Stimulated activated effector memory CD8-positive, alpha-beta T cell treated with anti-CD3 and anti-CD28 coated beads, Interleukin-12 subunit alpha, Interleukin-12 subunit beta, amount 100 ng/mL, for 72 hours (primary cell): ENCODE measurements at places on chromosomes 7 and 10.

- DNase-seq = no peak
These were observed 36.7 kb downstream of the SPAM1 start for GRCh38 chr7:123961771-123962170.

GRCh38 chr10:50567384-50567783 lies 56.4 kb downstream of the SGMS1 start:
- no peak for DNase-seq

DNA sequence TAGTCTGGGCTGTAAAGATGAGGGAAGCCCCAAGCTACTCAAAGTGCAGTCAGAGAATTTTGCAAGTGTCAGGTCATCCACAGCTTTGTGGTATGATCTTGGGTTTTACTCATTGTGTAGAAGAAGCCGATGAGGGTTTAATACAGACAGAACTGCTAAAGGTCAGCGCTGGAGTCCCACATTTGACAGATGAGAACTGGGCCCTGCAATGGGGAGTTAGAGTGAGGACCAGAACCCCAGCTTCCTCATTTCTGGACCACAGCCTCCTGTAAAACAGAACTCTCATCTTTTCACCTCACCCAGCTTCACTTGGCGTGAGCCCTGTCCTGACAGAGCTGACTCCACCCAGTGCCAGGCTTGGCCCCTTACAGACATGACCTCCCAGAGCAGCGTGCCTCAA lies 20.1 kb downstream of the LRRC20 start:
- DNase-seq = no peak

DNA sequence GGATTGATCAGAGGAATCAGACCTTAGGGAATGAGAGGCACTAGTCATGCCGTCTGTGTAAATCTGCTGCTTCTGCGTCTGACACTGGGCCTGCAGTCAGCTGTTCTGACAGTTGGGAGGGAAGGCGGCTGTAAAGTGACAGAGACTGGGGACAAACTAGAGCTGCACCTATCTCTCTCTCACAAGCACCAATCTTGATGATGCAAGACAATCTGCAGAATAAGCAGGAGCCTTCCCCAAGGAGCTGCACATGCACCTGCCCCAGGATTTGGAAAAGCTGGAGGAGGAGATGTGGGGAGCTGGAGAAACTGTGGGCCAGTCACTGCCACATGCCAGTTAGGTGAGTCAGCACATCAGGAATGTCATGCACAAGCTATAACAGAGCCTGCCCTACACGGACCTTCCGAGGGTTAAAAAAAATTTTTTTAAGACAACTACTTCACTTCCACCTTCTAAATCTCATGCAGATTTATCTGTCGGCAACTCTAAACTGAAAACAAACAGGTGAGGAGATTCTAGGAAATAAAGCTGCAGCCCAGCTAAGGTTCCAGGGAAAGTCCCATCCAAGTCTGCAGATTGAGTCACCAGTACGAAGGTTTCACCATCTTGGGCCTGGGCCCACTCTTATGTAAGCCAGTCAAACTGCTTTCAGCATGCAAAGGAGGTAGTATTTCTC lies 39.2 kb downstream of the ENO4 start:
- no peak for DNase-seq

GRCh38 chr7:100208911-100209408 lies 10.8 kb upstream of the PVRIG start:
- no peak for DNase-seq

DNA sequence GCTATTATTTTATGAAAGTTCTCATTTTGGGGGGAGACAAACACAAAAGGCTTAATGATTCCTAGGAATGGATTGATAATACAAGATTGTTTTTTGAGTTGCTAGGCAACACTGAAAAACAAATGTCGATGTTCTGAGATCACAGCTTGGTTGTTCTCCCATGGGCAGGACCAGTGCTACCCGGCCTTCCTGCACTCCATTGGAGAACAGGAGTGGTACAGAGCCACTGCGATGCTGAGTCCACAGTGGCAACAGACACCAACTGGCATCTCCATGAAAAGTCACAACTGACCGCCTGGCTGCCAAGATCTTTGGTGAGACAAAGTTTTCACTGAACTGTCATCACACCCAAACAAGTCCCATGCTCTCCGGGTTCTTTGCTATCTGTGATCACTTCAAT lies 68.9 kb upstream of the NMT2 start:
- DNase-seq = no peak

- DNase-seq = no peak
These were observed 248.7 kb downstream of the TSPAN12 start for GRCh38 chr7:120609136-120609753.

DNA sequence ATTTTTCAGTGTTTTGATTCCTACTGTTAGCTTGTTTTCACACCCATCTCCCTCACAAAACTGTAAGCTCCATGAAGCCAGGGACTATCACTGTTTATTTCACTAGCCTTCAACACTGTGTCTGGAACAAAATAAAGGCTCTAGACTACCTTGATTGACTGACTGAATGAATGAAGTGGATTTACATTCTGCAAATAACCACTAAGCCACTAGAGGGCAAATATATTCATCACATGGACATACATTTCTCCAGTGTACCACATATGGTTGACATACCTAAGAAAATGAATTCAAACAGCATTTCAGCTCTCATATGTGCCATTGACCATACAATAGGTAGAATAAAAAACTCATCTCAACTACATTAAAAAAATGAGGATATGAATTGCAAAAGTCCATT lies 185.9 kb downstream of the RAB11FIP2 start:
- DNase-seq = no peak
